ENCODE measurements at places on chromosomes 6 and 20. TPM values are rescaled to one million over a fixed set of nuclear protein-coding genes. Genes with fewer than 3 reads are reported as not detected.

DNA sequence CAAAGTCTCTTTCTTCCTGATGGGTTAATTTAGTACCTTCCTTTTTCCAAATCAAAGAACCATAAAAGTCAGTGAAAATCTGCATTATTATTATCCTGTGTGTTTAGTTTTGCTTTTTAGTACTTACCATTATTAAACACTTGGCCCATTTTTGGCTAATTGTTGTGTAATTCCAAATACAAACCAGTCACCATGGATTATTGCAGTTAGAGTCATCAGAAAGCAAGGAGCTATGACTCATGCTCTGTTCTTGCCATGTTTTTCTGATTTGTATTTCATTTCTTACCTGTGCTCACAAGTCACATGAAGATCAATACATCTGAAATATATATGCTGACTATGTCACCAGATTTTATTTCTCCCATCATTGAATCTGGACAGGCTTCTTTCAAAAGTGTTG is 31.3 kb downstream of the SLC22A3 start:
- DNase-seq, result no peak

DNA sequence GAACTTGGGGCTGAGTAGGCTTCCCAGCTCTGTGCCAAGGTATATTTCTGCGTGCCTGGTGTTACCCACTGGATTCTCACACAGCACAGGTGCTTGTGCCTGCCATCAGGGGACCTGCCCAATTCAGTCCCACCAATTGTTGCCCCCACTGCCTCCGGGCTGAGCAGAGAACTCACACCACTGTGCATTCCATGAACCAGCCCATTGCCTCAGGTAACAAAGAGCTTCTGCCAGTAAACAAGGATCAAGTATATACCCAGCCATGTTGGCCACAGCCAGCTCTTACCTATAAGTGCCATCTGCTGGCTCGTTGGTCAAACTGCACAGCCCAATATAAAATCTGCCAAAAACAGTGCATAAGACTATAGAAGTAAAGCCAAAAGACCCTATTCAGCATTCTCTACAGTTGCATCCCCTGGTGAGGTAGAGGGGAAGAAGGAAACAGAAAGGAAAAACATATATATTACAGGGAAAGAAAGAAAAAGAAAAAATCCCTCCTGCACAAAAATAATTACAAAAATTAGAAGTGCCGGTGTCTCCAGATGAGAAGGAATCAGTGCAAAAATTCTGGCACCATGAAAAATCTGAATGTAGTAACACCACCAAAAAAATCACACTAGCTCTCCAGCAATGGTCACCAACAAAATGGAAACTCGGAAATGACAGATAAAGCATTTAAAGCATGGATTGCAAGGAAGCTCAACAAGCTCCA is 241.4 kb downstream of the IBTK start:
- no peak for DNase-seq

- DNase-seq, result peak; percentile 42
Measured at GRCh38 chr20:43666376-43667328, at the start of gene MYBL2. Gene MYBL2 (plus strand): TSS chr20:43667114. CDS start chr20:43667284, 170 bp downstream.

- no peak for DNase-seq
Measured at GRCh38 chr20:13432126-13432525, 206.6 kb downstream of the TASP1 start.

MEI4 gene
- 0.85 TPM for total RNA-seq

GRCh38 chr6:24757611-24758010 is 17.1 kb upstream of the GMNN start:
- no peak for DNase-seq

- DNase-seq, result peak; percentile 77
Measured at GRCh38 chr6:3231247-3232016, 4.0 kb upstream of the TUBB2B start.

- DNase-seq, result no peak
Measured at GRCh38 chr6:36728289-36729160, 30.9 kb downstream of the RAB44 start.

GRCh38 chr6:69791065-69791471 is 5.7 kb downstream of the LMBRD1 start:
- no peak for DNase-seq

TRAPPC3L gene
- total RNA-seq, result 0.24 TPM

SLC22A16 gene
- total RNA-seq, result not detected

GRCh38 chr6:52720321-52720720 is 43.0 kb downstream of the GSTA2 start:
- DNase-seq, result no peak

CRISP3 gene
- total RNA-seq, result not detected

- no peak for DNase-seq
Measured at GRCh38 chr6:43969158-43969981, 157.9 kb downstream of the MRPL14 start.

VGLL2 gene
- total RNA-seq, result 1.7 TPM

DNA sequence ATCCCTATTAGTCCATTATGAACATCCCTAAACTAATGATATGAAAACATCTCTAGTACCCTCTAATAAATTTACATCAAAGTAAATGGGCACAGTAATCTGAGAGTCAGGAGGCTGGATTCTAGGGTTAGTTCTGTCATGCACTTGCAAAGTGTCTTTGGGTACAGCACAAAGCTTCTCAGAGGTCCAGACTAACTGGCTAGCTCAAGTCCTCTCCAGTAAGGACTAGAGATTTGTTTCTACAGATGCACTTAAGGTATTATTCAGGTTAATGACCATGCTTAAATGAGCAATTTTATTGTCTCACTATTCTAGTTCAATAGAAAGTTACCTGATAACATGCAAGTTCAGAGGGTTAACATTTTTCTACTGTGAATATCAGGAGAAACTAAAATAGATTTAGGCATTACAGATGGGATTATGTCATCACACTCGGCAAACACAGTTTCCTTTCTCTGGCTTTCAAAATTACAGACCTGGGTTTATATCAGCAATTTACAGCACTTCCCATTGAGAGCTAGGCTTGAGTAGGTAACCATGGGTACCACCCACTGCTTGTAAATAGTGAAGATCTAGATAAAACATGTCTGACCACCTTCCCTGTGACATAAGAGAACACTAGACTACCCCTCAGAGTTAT is 402.9 kb upstream of the RUNX2 start:
- no peak for DNase-seq

DNA sequence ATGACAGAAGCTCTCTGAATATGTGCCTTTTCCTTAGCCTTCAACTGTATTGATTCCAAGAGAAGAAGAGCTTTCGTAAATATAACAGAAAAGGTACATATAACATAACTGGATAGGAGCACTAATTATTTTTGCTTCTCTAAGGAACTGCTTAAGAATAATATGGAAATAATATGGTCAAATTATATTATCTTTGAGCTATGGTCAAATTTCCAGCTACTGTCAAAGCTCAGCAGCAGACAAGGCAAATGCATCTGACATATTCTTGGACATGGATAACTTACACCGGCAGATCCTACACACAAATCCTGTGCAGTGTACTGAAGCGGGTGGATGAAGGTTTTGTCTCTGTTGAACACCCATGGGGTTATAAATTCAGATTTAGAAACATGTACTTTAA is 150.6 kb downstream of the HIVEP2 start:
- no peak for DNase-seq

DNA sequence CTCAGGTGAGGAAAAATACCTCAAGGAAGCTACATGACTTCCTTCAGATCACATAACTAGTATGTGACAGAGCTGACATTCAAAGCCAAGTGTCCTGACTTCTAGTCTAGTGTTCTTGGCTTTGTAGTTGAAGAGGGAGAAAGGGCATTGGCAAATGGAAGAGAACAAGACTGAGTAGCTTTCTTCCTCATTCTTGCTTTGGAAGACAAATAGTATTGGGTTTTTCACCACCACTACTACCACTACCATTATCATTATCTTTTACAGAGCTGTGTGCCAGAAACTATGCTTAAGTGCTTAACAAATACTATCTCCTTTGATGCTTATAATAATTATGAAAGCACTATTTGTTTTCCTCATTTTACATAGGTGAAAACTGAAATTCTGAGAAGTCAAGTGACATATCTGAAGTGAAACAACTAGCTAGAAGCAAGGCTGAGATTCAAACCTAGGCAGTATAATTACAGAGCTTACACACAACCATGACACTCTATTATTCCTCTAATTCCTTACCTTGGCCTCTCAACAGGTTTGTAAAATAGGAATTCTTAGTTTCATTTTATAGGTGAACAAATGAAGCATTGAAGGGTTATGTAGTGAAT is 6.8 kb downstream of the ACSS2 start:
- DNase-seq, result no peak

LY6G6C gene
- total RNA-seq, result not detected
